ENCODE measurements at places on chromosomes 12 and 14. TPM values are rescaled to one million over a fixed set of nuclear protein-coding genes. Genes with fewer than 3 reads are reported as not detected.
A peak's percentile ranks its signal among the peaks of the same experiment; 100 is the strongest.

- peaks cover 19% of the 10 kb centered on the region for H3K27me3 ChIP-seq
- no peak overlapping the region for H3K27ac ChIP-seq
- no peak overlapping the region for H3K4me3 ChIP-seq
- no peaks in the 10 kb centered on the region for H3K36me3 ChIP-seq
- H3K4me1 ChIP-seq = no peaks in the 10 kb centered on the region
These were observed 9.1 kb upstream of the CARMIL3 start for GRCh38 chr14:24042746-24043145.

DNA sequence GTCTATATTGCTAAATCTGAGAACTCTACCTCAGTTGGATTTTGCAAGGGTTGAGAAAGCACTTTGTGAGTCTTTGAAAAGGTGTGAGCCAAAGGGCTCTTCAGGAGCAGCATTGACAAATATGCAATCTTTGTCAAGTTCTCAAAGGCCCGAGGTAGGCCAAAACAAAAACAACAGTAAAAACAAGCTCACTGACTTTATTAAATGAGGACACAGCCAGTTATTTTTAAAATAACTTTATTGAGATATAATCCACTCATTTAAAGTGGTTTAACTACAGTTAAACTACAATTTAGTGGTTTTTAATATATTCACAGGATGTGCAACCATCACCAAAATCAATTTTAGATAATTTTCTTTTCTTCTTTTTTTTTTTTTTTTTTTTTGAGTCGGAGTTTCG lies 2.0 kb upstream of the CREBL2 start:
- peaks cover 25% of the 10 kb centered on the region for H3K4me1 ChIP-seq
- no peaks in the 10 kb centered on the region for H3K27me3 ChIP-seq
- no peak overlapping the region for H3K27ac ChIP-seq
- no peak overlapping the region for H3K4me3 ChIP-seq

DNA sequence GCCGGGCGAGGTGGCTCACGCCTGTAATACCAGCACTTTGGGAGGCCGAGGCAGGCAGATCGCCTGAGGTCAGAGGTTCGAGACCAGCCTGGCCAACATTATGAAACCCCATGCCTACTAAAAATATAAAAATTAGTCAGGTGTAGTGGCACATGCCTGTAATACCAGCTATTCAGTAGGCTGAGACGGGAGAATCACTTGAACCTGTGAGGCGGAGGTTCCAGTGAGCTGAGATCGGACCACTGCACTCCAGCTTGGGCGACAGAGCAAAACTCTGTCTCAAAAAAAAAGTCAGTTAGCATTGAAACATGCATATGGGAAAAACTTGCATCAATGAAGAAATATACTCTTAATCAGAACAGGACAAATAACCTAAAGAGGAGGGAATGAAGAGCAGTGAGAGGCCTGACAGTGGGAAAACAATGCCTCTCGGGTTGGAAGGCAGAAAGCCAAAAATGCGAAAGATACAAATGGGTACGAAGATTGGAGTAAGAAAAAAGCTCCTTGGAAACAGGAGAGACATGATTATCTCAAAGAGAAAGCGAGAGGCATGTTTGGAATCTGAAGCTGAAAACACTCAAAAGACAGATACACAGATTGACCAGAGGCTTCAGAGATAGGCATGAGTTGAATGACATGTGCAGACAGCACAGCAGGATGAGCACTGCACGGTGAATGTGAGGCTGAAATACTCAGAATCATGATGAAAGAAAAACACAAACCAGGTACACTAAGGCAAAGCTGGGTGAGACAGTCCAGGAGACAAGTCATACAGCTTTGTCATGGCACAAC lies 30.6 kb downstream of the RESF1 start:
- no peaks in the 10 kb centered on the region for H3K27me3 ChIP-seq
- peak overlapping the region; percentile 46 for H3K27ac ChIP-seq
- peak overlapping the region; percentile 7 for H3K4me3 ChIP-seq
- peaks cover 17% of the 10 kb centered on the region for H3K36me3 ChIP-seq
- peak; percentile 51 for DNase-seq

GRCh38 chr14:50400461-50400860 lies 3.8 kb upstream of the CDKL1 start:
- no peak overlapping the region for H3K27ac ChIP-seq
- no peaks in the 10 kb centered on the region for H3K27me3 ChIP-seq
- peaks cover 6% of the 10 kb centered on the region for H3K36me3 ChIP-seq
- H3K4me3 ChIP-seq = no peak overlapping the region

DNA sequence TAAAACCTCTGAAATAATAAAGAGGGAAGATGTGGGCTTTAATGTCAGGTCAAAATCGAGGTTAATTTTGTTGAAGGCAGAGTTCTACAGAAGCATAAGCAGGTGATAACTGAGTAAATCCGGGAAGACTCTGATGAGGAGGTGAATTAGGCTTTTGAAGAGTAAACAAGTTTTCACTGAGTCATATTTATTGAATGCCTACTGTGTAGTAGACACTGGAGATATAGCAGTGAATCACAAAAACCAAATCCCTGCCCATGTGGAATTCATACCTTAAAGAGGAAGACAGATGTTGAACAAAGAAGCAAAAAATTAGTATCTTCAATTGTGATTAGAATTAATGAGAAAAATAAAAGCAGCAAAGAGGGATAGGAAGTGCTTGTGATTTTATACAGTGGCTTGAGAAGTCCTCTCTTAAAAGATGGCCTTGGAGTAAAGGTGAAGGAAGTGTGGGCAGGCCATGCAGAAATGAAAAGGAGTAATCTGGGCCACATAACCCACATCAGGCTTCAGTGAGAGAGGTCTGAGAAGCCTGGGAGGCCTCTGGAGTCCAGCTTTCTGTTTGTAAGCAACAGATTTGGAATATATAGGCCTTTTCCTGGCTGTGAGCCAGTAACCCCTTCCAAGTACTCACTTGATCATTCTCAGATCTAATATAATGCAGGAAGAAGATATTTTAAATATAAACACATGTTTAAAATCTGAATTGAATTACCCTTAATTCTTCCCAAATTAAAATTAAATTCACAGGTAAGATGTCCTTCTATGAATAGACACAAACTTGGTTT lies 46.7 kb downstream of the BHLHE41 start:
- H3K4me1 ChIP-seq = peaks cover 7% of the 10 kb centered on the region
- H3K36me3 ChIP-seq = peaks cover 10% of the 10 kb centered on the region
- DNase-seq = no peak
- H3K27me3 ChIP-seq = no peaks in the 10 kb centered on the region

Gene KRT72
- total RNA-seq = not detected

Measured in MCF 10A (cell line).